Tongue (tissue), 3 donors: ENCODE measurements at places on chromosomes 7 and 10. TPM values are rescaled to one million over a fixed set of nuclear protein-coding genes. Genes with fewer than 3 reads are reported as not detected.
A peak's percentile ranks its signal among the peaks of the same experiment; 100 is the strongest.

GRCh38 chr7:132709971-132710567, 133.8 kb upstream of the PLXNA4 start:
- peak; percentile 9 for DNase-seq

- no peak for DNase-seq
These were observed 74.5 kb upstream of the VKORC1L1 start for GRCh38 chr7:65798111-65799075.

DNA sequence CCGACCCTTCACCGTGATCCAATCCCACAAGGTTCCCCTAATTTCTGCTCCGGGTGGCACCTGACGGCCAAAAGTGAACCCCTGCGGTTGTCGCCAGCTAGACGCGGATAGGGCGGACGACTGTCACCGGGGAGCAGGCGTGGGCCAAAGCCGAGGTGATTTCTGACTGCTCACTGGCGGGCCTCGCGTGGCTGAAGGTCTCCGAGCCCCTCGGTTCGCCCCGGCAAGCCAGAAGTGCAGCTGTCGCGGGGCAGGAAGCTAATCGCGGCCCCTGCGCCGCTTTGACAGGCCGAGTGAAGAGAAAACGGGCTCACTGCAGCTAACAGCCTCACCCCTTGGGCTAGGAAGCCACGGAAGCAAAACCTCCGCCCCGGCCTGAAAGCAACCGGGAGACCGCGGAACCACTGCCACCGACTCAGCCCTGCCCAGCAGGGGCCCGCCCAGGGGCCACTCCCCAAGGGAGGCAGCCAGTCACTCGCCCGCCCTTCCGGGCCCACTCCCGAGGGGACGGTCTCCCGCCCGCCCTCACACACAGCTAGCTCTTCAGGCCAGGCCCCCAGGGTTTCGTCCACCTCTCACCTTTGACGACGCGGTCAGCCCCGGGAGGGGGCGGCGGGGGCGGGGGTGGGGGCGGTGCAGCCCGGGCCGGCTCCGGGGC, 469 bp downstream of the PPP3CB start:
- DNase-seq = peak; percentile 81

- no peak for DNase-seq
These were observed 729.4 kb downstream of the SORCS1 start for GRCh38 chr10:106435081-106435480.

PTEN gene
- total RNA-seq = 194 TPM

DNA sequence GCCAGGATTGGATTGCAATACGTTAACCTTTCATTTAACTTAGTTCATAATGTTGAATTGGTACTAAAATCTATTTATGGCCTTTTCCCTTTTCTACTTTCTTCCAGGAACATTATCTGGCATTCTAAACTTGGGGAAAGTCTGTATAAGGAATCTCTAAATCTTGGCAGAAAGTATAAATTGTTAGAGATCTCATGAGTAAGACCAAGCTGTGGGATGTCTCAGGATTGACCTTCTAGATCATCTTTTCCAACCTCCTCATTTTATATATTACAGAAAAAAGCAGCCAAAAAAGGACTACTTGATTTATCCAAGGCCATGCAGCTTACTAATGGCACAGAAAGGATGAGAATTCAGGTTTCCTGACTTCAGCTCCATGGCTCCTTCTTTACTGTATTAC, 598.3 kb downstream of the INHBA start:
- peak; percentile 5 for DNase-seq

- no peak for DNase-seq
These were observed 170.1 kb downstream of the FANK1 start for GRCh38 chr10:126066456-126066855.
